ENCODE measurements at places on chromosomes 1 and 21.

DNA sequence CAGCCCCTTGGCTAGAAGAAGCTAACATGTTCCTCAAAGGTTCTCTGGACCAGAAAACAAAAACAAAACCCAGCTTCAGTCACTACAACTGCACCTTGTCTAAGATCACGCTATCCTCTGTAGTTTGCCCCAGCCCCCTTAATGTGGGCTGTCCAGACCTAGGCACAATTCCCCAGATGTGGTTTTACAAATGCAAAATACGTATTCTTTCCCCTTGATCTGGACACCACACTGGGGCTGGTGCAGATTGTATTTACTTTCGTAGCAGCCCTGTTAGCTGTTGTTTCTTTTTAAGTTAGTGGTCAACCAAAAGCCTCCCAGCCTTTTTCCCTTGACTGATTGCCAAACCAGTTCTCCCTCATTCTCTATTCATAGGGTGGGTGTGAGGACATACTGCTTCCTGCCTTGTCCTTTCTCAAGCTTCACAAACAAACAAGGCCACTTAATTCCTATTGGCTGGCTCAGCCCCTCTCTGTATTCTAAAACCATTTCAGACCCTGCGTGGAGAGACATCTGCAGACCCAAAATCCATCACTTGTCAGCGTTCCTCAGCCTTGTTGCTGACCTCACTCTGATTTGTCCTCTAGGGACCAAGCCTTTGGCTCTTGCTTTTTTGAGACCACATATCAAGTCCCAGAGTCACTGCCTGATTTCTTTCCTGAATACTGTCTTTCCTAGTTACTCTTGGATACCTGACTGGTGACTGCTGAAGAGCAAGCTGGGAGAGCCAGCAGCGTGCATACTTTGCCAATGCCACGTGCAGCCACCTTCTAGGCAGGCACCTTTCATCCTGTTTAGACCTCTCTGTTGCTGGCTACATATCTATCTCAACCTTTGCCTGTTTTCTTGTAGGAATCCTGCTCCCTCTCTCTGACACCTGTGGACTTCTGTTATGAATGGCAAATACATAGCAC lies 96.4 kb upstream of the RAB3GAP2 start:
- DNase-seq = peak; percentile 77

DNA sequence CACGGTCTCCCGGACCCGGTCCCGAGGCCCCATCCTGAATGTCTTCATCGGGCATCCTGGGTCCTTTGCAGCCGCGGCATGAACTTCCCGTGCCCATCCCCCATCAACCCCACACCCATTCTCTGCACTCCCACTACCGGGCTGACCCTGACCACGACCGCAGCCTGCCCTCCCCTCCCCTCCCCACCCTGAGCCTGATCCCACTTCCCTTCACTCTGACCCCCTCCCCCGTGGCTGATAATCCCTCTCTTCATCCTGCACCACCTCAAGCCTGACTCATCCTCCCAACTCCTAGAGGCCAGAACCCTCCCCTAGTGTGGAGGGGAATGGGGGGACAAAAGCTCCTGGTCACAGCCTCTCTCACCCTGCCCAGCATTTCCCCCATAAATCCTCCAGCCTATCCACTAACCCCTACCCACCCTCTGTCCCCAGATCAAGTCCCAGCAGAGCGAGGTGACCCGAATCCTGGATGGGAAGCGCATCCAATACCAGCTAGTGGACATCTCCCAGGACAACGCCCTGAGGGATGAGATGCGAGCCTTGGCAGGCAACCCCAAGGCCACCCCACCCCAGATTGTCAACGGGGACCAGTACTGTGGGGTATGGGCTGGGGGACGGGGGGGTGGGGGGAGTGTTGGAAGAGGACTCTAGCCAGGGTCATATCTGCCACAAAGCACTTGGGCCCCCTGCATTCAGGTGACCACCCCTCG lies 602 bp downstream of the SH3BGRL3 start:
- peak; percentile 41 for DNase-seq

GRCh38 chr1:25066256-25066655 lies 136.2 kb upstream of the RUNX3 start:
- no peak for DNase-seq

DNA sequence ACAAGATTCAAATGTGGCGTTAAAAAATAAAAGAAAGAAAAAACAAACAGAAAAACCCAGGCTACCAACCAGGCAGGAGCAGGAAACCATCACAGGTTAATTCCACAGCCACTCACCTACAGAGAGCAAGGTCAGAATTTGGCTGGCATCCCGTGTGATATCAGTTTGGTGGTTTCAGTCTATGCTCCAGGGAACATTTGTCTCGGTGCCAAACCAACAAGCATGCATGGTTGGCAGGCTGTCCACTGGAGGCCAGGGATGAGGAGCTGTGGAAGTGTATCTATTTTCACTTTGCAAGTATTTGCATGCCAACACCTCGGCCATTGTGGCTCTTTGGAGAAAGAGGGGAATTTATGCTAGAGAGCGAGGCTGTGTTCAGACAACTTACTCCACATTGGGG lies 53.1 kb upstream of the PROX1 start:
- peak; percentile 83 for DNase-seq

All from bronchial epithelial cell (primary cell).